ENCODE measurements at places on chromosomes 2 and 18.

GRCh38 chr2:190250421-190250820 is 69.2 kb downstream of the HIBCH start:
- no peak for DNase-seq

- no peak for DNase-seq
Observed at GRCh38 chr2:85953476-85953875, 64.7 kb upstream of the ST3GAL5 start.

GRCh38 chr18:22485808-22486244 is 68.1 kb upstream of the CTAGE1 start:
- DNase-seq: no peak

GRCh38 chr2:237432484-237433092 is 18.6 kb upstream of the COL6A3 start:
- DNase-seq: peak; percentile 54

GRCh38 chr2:74252862-74253261 is 54.4 kb downstream of the MTHFD2 start:
- no peak for DNase-seq

DNA sequence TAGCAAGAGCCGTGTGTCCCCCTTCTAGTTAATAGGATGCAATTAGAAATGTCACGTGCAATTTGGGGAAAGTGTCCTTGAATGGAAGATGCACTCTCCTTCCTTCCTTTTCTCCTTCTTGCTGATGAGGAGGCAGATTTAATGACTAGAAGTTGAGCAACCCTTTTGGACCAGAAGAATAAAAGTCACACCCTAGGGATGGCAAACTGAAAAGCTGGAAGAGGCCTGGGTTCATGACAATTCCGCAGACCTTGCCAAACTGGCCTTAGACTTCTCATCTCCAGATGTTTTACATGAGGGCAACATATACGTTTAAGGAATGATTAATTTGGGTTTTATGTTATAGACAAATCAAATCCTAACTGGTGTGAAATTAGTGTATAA is 38.6 kb upstream of the NCOA1 start:
- no peak for DNase-seq

- no peak for DNase-seq
Observed at GRCh38 chr2:72263776-72264060, 116.1 kb upstream of the CYP26B1 start.

GRCh38 chr2:24432735-24433134 is 58.3 kb upstream of the NCOA1 start:
- no peak for DNase-seq

- DNase-seq: no peak
Observed at GRCh38 chr2:760001-760400, 82.8 kb upstream of the TMEM18 start.

GRCh38 chr18:76414936-76415621 is 80.0 kb downstream of the ZNF516 start:
- DNase-seq: no peak

DNA sequence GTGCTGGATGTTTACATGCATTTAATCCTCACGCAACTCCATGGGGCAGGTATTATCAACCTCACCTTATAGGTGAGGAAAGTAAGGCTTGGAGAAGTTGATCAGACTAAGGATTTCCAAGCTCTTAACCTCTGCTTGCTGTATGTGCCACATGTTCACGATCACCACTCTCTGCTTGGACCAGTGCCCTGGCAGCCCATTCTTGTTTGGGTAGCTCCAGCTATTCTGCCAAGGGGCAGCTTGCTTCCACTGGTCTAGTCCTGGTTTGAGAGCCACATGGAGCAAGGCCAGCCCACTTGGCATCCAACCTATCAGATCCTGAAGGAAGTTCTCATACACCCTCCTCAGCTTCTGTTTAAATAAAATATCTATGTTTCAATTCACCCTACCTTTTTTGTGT is 14.3 kb downstream of the PLB1 start:
- no peak for DNase-seq

DNA sequence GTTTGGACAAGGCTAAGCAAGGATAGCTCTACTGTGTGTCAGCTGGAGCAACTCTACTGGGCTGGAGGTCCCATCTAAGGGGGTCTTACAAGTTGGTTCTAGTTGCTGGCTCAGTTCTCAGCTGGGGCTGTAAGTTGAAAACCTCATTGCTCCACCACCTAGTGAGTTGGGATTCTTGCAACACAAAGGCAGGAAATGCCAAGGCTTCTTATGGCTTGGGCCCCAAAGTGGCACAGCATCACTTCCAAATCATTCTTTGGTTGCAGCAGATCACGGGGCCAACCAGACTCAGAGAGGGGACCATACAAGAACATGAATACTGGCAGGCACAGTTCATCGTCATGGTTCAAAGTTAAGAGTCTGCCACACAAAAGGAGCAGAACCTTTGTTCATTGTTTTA is 332.7 kb downstream of the LRRTM1 start:
- no peak for DNase-seq

DNA sequence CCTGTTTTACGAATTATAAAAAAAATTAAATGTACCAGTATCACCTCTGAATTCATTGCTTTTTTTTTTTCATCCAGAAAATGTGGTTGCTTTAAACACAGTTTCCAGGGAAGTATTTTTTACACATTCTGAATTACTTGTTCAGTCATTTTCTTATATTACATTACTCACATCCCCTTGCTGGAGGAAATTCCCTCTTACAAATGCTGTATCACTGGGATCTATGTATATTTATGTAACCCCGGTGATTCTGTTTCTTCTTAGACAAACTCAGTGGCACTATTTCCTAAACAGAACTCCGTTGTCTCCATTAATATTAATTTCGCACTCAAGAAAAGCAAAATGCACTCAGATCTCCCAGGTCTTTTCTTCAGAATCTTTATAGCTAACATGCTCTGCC is 1078.5 kb upstream of the ZEB2 start:
- DNase-seq: no peak

- DNase-seq: no peak
Observed at GRCh38 chr2:230961091-230961491, 34.8 kb upstream of the SPATA3 start.

- DNase-seq: no peak
Observed at GRCh38 chr2:44570777-44571176, 209.0 kb downstream of the CAMKMT start.

DNA sequence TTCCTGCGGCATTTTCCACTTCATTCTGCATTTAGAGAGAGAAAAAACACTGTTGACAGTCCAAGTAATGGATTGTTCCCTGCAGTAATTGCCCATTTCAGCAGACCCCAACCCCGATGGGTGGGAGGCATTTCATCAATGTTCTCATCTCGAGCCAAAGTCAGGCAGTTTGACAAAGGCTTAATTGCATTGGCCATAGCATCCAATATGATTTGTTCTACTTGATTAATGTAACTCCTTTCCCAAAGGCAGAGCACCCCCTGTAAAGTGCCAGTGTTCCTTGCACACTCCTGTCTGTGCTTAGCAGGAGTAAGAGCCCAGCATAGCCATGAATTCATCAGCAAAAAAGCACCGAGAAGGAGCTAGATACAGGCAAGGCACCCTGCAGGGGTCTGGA is 174.4 kb downstream of the SEPTIN10 start:
- DNase-seq: no peak

DNA sequence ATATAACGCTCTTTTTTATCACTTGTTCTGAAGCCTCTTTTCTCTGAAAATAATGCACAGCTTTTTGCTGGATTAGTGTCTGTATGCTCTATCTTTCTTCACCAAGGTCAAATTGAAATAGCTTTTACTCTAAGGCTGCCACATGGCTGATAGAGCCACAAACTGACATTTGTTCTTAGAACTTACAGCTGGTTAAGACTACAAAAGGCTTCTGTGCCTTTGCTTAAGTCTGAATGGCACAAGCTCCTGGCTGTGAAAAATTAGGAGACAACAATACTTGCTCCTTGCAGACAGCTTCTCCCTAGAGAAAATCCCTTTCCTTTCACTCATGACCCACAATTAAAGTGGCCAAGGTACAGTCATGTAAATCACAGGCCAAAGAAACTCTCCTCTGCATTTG is 515.3 kb downstream of the DSC3 start:
- DNase-seq: no peak

DNA sequence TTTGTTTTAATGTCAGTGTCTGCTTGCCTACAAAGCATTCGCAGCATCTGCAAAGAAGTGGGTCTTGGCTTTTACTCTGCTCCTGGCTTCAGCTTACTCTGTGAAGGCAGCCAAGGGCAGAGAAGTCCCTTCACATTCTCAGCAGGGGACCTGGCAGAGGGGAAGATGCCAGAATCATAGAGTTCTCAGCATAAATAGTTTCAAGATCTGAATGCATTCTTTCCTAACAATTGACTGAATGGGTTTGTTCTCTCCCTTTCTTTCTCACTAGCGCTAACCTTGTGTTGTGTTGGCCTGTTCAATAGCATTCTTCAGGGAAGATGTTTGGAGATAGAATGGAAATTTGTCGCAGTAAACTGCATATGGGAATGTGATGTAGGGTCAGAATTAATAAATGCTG is 106.9 kb downstream of the FARSB start:
- no peak for DNase-seq

DNA sequence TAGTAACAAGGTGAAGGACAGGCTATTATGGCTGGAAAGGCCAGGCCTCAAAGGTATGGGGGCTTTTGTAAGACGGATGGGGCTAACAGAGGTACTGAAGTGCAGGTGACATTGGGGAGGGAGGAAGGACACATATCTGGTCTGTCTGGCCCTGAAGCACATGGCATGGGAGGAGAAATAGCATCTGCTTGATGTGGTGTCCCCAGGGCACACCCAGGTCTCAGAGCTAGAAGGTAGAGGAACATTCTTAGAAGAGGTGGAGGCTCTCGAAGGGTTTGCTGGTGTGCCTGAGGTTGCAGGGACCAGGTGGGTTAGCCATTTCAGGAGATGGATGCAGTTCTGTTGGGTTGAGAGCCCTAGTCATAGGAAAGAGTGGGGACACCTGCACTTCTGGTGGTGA is 9.5 kb downstream of the RALB start:
- DNase-seq: no peak

DNA sequence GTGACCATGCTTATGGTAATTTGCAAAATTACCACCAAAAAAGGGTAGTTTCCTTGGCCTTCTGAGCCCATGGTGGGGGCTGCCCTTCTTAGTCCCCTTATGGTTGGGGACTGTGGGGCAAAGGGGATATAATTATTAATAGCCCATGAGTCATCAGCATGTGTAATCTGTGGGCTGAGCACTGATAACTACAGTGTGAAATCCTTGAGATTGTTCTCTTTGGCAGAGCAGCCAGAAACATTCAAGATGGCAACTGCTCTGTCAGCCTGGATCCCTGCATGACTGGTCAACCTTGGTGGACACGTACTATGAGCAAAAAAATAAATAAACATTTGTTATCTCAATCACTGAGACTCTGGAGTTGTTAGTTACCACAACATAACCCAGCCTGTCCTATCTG is 61.3 kb downstream of the MGAT4A start:
- DNase-seq: no peak

DNA sequence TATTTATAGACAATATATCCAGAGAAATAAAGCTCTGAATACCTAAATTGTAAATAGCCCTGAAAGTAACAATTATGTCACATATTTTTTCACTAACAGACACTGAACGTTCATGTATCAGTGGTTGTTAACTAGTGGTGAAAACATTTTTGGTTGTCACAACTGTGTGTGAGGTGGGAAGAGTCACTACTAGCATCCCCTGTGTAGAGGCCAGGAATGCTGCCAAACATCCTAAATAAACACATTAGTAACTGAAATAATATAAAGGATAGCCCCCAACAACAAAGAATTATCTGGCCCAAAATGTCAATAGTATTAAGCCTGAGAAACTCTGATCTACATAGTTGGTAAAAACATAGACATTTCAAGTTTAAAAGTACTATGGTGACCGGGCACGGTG is 64.5 kb downstream of the ROCK1 start:
- no peak for DNase-seq

- no peak for DNase-seq
Observed at GRCh38 chr18:36197511-36198166, 10.3 kb downstream of the MOCOS start.

DNA sequence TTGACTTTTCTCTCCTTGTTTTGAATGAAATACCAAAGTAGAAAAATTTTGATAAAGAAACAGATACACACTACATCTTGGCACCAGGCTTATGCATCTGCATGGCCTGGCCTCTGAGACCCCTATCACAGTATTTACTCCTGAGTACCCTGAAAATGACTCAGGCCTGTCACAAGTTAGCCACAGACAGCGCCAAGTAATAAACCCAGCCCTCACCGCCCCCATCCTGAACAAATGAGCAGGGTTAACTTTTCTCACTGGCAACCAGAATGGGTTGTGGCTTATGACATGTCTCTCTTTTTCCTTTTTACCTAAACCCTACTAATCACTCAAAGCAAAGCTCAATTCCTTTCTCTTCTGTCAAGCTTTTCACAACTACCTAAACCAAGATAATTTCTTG is 35.3 kb downstream of the SPRED2 start:
- DNase-seq: no peak

DNA sequence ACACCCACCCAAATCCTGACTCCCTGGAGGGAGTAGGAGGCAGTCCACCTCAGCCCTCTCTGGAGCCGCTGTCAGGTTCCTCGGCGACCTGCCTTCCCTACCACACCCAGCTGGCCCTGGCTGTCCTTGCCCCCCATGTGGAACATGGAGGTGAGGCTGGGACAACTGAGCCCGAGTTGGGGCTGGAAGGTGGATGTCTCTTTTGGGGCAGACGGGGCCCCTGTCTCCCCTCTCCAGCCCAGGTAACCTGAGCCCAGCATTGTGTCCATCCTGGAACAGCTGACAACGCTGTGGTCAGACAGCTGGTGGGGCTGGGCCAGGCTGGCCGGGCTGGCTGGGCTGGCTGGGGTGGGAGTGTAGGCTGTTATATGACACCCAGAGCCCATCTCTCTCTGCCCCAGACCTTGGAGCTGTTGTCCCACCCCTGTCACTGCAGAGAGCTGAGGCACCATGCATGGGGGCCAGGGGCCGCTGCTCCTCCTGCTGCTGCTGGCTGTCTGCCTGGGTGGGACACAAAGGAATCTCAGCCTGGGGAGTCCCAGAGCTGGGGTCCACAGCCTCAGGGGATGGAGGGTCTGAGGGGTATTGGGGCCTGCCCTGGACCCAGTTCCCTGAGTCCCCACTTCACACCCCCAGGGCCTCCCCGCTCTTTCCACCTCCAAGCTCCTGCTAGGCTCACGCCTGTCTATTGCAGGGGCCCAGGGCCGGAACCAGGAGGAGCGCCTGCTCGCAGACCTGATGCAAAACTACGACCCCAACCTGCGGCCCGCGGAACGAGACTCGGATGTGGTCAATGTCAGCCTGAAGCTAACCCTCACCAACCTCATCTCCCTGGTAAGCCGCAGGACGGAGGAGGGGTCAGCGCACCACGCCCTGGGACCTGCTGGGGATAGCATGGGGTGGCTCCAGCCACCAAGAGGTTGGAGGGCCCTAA is at the start of gene CHRNG:
Gene CHRNG (plus strand): TSS at position 395 of the 934 bp plus-strand sequence. CDS start 56 bp downstream, at position 451.
- DNase-seq: no peak

GRCh38 chr2:67108231-67108630 is 288.9 kb upstream of the ETAA1 start:
- DNase-seq: no peak

DNA sequence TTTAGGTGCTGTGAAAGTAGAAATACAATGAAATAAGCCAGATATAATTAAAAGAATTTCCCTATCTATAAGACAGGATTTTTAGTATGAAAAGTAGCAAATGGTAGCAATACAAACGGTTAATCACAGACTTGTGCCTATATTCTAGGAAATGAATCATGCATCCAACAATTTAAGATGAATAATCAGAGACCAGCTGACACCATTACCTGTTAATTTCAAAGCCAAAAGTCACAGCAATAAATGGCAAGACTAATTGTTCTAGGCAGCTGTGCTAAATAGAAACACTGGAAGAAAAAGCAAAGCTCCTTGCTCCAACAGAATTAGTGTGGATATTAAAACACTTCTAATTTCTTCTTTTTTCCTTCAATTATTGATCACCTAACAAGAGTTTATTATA is 35.1 kb upstream of the MPP4 start:
- no peak for DNase-seq
